ENCODE measurements at places on chromosomes 6 and 20.

- DNase-seq, result no peak
These were observed 117.2 kb downstream of the SOBP start for GRCh38 chr6:107607116-107607515.

DNA sequence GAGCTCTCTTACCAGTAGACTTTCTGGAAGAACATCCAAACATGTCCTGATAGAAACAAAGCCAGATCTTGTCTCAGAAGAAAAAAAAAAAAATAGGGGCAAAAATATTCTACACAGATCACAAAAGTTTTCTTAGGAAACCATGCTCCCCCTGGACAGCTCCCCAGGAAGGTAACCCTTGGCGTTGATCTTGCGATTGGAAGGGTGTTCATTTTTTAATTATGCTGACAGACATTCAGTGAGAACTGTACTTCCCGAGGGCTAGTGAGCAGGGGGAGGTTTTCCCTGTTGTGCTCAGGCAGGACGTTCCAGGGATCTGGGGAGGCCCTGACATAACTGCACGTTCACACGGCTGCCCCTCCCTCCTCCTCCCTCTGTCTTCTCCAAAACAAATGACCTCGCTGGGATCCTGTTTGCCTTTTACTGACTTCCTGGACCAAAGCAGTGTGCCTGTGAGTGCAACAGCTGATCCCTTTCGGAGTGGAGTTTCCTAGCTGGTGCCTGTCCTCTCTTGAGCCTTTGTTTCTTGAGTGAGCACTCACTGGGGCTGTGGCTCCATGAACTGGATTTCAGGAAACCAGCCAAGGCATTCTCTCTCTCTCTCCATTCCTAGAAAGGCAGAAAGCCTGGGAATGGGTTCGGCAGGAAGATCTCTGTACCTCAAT lies 46.7 kb downstream of the MARCKS start:
- DNase-seq, result peak; percentile 42

GRCh38 chr6:44255105-44255808 lies 2.1 kb downstream of the SLC35B2 start:
- no peak for DNase-seq

DNA sequence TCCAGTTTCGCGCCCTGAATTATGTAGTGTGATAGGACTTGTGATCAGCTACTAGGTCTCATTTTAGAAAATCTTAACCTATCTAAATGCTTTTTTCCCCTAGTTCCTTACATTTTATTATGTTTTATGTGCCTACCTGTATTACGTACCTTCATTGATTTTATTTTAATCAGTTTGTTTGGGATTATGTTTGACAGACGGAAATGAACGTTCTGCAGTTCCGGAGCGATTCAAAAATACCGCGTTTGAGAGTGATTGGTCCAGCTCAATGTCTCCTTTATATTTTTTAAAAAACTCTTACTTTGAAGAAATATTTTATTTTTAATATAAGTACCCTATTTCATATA lies 114.3 kb upstream of the BTN3A2 start:
- no peak for DNase-seq

DNA sequence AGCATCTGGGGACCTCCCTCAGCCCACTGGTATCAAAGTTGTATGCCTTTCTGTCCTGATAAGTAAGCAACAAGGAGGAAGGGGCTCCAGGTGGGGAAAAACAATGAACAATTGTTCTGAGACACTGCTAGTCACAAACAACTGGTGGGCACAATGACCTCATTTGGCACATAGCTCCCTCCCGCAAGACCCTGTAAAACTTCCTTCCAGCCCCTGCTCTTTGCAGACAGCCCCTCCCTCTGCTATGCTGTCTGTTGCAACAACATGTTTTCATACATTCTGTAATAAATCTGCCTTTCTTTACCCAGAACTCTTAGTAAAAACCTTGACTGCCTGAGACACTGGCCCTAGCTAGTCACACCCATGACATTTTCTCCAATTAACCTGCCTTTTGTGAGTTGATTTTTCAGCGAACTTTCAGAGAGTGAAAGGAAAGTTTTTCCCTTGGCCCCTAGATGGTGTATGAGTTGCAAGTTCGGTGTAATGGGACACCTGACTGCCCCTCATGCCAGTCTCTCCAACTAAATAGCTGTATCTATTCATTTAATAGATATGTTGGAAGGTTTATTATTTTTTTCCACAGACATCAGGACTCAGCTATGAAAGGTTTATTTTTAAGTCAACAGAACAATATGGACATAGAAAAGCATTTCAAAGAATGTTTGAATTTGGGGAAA lies 142.3 kb upstream of the SLC22A16 start:
- DNase-seq, result peak; percentile 15

- DNase-seq, result no peak
These were observed 62.0 kb upstream of the FAM184A start for GRCh38 chr6:119140196-119141140.

GRCh38 chr6:117267766-117268534 lies 2.6 kb downstream of the VGLL2 start:
- no peak for DNase-seq

DNA sequence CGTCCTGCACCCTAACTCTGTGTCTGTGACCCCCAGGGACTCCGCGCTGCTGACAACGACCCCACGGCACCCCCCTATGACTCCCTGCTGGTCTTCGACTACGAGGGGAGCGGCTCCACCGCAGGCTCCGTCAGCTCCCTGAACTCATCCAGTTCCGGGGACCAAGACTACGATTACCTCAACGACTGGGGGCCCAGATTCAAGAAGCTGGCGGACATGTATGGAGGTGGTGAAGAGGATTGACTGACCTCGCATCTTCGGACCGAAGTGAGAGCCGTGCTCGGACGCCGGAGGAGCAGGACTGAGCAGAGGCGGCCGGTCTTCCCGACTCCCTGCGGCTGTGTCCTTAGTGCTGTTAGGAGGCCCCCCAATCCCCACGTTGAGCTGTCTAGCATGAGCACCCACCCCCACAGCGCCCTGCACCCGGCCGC lies 129.0 kb downstream of the TAF4 start:
- no peak for DNase-seq

- DNase-seq, result peak; percentile 29
These were observed 15.3 kb upstream of the MMP9 start for GRCh38 chr20:45993197-45993951.

- no peak for DNase-seq
These were observed 490.4 kb upstream of the ADGRB3 start for GRCh38 chr6:68144667-68145066.

GRCh38 chr20:3235666-3236324 lies 3.2 kb downstream of the SLC4A11 start:
- DNase-seq, result peak; percentile 35
